ENCODE measurements at places on chromosomes 7 and 10. TPM values are rescaled to one million over a fixed set of nuclear protein-coding genes. Genes with fewer than 3 reads are reported as not detected.

SSBP1 gene
- total RNA-seq: 245 TPM

CASP2 gene
- total RNA-seq: 91.1 TPM

GRCh38 chr7:25752967-25753791 lies 398.8 kb upstream of the NFE2L3 start:
- no peak for DNase-seq

DNA sequence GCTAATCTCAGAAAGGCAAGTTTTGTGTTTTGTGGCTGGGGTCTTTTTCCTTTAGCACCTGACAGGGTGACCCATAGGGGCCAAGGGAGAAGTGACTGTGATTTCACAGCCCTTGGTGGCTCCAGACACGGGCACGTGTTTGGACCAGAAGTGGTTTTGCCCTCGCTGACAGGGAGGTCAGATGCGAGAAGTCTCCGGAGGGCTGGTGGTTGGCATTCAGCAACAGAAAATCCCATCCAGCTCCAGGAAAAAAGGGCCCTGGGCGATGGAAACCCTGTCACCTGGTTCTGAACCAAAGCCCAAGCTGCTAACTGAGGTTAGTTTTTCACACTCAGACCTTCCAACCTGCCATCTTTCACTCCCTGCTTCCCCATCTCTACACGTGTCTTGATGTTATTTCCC lies 272.9 kb downstream of the TRIL start:
- peak; percentile 5 for DNase-seq

DNA sequence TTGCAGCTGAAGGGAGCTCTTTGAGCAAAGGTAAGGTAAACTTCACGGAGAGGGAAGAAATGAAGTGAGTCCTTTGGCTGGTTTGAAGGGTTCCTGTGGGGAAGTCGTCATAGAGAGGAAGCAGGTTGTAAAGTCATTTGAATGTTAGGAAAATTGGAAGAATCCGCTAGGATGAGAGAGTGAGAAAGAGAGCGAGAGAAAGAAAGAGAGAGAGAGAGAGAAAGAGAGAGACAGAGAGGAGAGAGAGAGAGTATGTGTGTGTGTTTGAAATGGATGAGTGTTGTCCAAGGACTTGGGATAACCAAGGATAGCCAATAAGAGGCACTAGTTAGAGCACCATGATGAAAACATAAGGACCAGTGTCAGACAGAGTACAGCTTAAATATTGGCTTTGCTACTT lies 43.1 kb downstream of the FEZF1 start:
- no peak for DNase-seq

- peak; percentile 30 for DNase-seq
Observed at GRCh38 chr7:2037808-2038522, 194.8 kb downstream of the MAD1L1 start.

- DNase-seq: no peak
Observed at GRCh38 chr7:30226614-30227268, 57.7 kb upstream of the ZNRF2 start.

DNA sequence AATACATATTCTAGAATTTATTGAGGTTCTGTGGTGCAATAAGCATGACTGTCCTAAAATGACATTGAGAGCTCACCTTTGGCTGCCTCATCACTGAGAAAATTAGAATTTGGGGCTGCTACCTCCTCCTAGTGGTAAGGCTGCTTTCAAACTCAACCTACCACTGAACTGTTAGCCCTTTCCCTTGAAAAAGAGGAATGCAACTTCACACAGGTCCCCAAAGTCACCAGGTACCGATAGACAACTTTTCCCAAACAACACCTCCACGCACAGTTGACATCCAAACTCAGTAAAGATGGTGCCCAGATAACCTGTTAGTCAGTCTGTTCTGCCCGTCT lies 75.9 kb upstream of the SCIN start:
- DNase-seq: no peak

GRCh38 chr10:106740-107139 lies 28.5 kb upstream of the ZMYND11 start:
- DNase-seq: peak; percentile 28

MKLN1 gene
- total RNA-seq: 42.9 TPM

DNA sequence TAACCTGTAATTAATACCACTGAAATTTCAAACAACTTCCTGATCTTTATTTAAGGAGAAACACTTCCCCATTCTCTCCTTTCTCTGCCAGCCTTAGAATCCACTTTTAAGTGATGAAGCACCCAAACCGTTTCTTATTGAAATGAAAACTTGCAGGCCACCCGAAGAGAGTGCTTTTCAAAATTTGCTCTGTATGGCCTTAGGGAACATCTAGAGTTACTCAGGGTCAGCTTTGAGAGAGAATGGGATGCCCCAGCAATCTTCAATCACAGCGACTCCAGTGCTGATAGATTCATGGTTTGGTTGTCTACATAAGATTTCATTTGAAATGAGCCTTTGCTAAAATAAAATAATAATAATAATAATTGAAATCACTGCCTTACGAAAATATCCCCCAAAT lies 323.1 kb downstream of the PCLO start:
- DNase-seq: no peak

- no peak for DNase-seq
Observed at GRCh38 chr10:50416181-50416824, 165.0 kb upstream of the ASAH2 start.

NUDT5 gene
- total RNA-seq: 99.9 TPM

DNA sequence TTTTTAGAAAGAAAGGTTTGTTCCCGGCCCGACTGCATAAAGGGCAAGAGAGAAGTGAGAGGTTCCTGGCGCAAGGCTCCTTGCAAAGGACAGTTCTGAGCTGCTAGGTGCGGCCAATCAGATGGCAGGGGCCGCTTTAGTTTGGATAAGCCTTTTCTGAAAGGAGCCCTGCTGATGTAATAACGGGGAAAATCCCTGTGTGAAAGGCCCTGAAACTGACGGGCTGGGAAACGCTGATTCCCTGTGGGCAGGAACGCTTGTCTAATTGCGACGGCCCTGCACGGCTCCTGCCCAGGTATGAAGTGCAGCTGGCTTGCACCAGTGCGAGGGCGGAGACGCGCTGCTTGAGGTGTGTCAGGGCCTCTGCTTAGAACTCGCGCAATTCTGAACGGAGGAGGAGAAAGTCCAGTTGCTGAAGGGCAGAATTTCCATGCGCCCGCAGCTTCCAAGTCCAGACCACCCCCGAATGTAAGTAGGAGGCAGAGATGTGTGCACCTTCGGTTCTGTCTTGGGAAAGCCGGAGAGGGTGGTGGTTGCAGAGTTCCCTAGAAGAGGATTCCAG lies 30.5 kb downstream of the TACC2 start:
- no peak for DNase-seq

DNA sequence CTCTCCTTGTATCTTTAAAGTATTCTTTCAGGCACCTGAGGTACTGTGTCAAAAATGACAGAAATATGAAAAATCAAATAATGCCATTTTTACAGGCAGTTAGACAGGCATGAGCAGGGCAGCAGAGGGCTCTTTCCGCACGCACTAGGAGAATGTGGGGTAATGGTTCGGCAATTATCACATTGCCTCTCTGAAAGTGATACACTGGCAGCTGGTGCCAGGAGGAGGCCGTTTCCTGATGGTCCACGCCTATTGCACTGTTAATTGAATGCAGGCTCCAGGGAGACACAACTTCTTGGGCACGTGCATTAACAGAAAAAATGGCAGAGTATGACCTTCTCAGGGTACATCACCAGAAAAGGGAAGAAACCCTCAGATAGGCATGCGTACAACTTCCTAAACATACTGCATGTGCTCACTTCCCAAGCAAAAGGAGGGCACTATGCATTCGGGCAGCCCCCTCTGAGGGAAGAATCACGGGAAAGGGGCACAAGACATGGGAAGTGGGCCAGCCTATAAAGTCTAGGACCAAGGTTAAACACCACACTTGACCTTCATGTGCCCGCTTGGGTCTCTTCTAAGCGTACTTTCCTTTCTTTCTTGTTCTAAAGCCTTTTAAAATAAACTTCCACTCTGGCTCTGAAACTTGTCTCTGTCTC lies 161.7 kb downstream of the TNS3 start:
- DNase-seq: no peak

NEBL gene
- total RNA-seq: 0.04 TPM

ASAH2 gene
- 3.5 TPM for total RNA-seq

BAIAP2L1 gene
- total RNA-seq: 2.3 TPM

All from activated CD4-positive, alpha-beta T cell treated with anti-CD3 and anti-CD28 coated beads for 36 hours (primary cell).